ENCODE measurements at places on chromosomes 7 and 10.

DNA sequence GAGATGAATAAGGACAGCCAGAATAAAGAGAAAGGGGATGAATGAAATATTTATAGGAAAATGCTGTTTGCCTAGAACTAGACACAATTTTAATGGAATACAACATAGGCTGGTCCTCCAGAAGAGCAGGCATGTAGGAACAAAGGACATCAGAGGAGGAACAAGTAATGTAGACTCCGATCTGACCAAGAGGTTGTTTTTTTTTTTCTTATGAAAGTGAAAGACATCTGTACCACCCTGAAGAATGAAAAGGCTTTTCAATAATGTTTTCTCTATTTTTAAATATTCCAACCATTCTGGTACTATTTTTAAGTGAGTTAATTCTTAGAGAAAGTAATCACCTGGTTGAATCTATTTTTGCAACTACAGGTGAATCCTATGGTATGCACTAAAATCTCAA, 136.9 kb upstream of the PTN start:
- DNase-seq, result no peak

DNA sequence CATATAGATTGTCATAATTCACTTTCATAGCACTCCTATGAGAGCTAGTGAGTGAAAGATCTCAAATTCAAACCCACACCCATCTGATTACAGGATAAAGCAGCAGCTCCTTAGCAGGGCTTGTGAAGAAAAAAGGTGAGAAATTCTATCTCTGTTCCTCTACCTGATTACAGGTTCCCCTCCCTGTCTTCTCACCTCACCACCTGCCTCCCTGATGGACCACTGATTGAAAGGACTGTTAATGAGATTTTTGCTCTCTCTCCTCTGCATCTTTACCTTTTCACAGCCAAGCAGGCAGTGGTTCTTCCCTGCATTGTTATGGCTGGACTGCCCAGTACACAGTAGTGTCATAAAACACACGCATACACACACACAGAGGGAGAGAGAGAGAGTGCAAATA, 228.5 kb downstream of the MTERF1 start:
- no peak for DNase-seq

GRCh38 chr7:144027070-144027469, 21.7 kb upstream of the OR2A5 start:
- DNase-seq, result no peak

GRCh38 chr7:132435016-132435990, 141.0 kb downstream of the PLXNA4 start:
- no peak for DNase-seq

- DNase-seq, result no peak
Observed at GRCh38 chr7:100544967-100545359, 6.0 kb downstream of the AGFG2 start.

DNA sequence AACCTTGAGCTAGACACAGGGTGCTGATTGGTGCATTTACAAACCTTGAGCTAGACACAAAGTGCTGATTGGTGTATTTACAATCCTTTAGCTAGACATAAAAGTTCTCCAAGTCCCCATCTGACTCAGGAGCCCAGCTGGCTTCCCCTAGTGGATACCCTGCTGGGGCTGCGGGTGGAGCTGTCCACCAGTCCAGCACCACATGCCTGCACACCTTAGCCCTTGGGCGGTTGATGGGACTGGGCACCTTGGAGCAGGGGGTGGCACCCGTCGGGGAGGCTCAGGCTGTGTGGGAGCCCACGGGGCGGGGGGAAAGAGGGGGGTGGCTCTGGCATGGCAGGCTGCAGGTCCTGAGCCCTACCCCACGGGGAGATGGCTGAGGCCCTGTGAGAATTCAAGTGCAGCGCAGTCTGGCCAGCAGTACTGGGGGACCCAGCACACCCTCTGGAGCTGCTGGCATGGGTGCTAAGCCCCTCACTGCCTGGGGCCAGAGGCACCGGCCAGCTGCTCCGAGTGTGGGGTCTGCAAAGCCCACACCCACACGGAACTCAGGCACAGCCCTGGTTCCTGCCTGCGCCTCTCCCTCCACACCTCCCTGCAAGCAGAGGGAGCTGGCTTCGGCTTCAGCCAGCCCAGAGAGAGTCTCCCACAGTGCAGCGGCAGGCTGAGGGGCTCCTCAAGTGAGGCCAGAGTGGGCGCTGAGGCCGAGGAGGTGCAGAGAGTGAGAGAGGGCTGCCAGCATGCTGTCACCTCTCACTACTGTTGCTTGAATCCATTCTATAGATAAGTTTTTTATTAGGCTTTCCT, 369.8 kb upstream of the SMIM30 start:
- DNase-seq, result no peak

DNA sequence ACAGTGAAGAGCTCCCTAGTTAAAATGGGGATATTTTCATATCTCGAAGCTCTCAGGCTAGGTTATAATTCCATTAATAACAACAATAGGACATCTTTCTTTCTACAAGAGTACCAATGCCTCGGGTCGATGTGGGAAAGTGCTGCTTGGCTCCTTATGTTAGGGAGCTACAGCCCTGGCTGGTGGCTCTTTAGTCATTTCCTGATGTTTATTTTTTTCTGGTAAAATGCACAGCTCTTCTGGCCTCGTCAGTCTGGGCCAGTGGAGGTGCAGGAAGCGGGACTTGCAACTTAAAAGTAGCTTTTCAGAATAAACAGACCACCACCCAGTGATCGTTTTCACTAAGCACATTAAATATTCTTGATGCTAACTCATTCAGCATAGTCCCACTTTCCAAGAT, 58.3 kb downstream of the MKX start:
- DNase-seq, result no peak

DNA sequence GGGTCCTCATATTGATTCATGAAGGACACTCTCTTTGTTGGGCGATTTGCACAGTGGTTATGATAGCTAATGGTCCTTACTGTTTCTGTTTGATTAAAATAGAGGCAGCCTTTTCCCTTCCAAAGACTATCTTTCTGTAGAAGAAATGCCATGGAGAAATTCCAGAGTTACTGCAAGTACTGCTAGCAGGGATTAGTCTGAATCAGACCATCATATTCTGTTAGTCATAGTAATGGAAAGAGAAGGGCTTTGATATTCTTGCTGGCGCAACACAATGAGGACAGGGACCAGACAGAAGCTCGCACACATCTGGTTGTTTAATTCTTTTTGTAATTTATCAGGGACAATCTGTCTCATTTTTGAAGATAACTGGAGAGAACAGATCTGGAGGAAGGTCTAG, 304.5 kb upstream of the FZD8 start:
- no peak for DNase-seq

- no peak for DNase-seq
Observed at GRCh38 chr7:5646846-5647245, 134.6 kb downstream of the RNF216 start.

DNA sequence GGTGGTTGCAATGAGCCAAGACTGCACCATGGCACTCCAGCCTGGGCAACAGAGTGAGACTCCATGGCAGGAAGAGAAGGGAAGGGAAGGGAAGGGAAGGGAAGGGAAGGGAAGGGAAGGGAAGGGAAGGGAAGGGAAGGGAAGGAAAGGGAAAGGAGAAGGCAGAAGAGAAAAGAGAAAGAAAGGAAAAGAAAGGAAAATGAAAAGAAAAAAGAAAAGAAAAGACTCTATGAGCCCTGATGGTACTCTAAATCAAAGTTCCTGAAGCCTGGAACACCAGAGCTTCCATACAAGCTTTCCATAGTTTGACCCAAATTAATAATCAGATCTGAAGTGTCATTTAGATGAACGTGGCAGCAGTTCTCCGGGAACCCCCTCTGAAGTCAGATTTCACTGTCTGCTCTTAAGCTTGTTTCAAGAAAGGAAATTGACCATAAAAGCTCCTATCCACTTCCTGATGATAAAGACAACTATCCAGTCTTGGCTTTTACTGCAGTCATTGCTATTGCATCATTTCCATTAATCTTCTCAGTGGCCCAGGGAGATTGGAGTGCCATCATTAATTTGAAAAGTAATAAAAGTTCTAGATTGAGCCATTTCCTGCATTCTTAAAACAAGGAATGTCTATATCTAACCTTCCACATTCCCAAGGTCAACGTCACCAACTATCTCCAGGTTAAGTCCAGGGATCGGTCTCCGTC, 44.2 kb upstream of the FRMD4A start:
- DNase-seq, result no peak

- no peak for DNase-seq
Observed at GRCh38 chr10:125859128-125859817, 21.8 kb downstream of the DHX32 start.

- no peak for DNase-seq
Observed at GRCh38 chr10:125602825-125603224, 80.1 kb downstream of the TEX36 start.

GRCh38 chr7:46752881-46753366, 829.0 kb downstream of the TNS3 start:
- DNase-seq, result no peak

DNA sequence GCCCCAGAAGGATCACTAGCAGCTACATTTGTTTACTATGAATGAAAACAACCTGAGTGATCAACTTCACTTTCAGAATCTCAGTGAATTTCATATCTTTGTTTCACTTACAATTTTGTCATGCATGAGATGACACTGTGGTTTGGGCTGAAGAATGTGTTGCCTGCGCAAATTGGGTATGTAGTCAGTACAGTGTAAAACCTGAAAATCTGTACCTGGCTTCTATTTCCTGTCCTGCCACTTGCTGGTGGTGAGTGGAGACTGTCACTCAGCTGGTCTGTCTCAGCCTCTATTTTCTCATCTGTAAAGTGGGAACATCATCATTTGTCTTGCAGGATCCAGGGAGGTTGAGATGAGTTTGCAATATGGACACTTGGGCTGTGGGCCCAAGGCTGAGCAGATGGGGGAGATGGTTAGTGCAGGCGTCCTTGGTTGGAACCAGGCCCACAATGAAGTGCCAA, 118.0 kb downstream of the WDFY4 start:
- no peak for DNase-seq

GRCh38 chr7:29637374-29637773, 73.7 kb downstream of the PRR15 start:
- no peak for DNase-seq

- no peak for DNase-seq
Observed at GRCh38 chr10:60798031-60798430, 19.8 kb downstream of the CDK1 start.

- DNase-seq, result no peak
Observed at GRCh38 chr7:1377111-1377909, 82.0 kb downstream of the MICALL2 start.

GRCh38 chr10:76306856-76307255, 875.4 kb downstream of the LRMDA start:
- no peak for DNase-seq

DNA sequence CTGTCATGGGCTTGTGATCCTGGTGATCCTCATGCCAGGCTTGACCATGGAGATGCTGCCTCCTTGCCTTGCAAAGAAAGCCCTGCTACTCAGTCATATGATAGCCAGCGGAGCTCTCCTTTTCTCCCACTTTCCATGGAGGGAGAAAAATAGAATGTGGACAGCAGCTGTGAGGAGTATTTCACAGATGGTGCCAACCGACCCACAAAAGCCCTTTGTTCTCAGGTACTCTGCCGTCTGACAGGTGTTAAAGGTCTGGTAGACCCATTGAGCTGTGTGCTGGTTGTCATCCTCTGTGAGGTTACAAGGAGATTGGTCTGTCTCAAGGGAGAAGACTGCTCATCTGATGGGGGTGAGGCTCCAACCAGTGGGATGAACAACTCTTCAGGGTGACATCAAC, 29.5 kb upstream of the COBL start:
- no peak for DNase-seq

DNA sequence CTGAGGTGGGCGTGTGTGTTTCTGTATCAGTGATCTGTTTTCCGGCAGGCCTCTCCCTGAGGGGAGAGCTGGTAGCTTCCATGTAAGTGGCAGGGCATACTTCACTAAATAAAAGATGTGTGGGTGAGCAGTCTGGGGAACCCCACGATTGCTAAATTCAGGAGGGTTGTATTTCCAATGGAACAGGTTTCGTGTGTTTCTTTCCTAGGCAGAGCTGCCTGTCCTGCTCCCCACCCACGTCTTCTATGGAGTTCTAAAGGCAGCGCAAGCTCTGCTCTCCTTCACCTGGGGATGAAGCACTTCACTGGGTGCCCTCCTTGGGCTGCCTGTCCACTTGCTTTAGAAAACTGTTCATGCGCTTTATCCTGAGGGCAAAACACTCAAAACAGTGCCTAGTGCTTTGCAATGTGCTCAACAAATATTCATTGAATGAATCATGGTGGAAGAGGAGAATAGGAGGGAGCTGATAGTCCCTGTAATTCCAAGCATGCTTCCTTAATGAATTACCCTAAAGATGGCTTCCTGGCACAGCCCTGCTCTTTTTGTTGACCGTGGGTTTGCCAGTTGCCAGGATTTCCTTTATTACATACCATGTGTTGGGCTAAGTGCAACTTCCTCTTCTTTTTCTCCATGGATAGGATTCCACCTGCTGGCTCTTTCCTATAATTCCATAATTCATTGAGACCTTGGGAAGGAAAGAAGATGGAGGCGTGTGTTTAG, 50.6 kb upstream of the SRPK2 start:
- peak; percentile 29 for DNase-seq

DNA sequence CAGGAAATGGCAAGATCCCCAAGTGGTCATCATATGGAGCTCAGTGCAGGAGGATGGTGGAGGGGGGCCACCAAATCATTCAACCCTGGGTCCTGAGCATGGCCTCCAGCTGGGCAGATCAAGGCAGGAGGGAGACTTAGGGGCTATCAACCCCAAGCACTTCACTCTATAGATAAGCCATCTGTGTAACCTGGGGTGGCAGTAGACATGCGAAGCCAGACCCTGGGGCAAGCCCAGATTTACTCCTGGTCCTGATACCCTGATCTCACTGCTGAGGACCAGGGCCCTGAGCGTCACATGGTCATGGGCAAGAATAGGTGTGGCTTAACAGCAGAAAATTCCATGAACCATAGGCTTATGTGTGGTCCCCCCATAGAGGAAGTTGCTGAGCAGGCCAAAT, 173.0 kb upstream of the ADCY1 start:
- DNase-seq, result no peak

Measured in activated CD4-positive, alpha-beta T cell treated with anti-CD3 and anti-CD28 coated beads for 48 hours (primary cell).